ENCODE measurements at places on chromosomes 1 and 21.

DNA sequence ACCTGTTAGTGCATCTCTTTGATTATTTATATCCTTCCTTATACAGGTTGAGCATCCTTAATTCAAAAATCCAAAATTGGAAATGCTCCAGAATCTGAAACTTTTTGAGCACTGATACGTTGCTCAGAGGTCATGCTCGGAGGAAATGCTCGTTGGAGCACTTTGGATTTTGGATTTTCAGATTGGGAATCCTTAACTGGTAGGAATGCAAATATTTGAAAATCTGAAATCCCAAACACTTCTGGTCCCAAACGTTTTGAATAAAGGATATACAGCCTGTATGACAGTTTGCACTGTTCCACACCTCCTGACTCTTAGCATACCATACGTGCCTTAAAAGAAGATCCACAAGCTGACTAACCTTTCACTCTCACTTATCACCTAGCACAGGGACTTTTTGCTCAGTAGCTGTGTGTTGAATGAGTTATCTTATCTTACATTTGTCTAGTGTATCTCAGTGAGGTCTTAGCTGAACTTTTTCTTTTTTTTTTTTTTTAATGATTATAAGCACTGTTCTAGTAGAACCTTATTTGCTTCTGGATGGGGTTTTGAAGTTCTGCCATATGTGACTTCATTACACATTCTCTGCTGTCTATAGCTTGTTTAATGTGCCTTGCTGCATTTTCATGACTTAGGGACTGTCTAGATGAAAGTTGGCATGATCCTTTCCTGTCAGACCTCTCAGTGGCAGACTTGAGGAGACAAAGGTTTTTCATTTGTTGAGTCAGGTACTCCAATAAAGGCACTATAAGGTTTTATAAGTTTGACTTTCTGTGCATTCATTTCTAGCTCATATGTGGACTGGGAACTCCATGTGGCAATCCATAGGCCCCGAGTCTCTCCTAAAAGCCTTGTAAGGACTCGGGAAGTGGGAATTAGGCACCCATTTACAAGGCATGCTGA is 21.6 kb downstream of the PTGFRN start:
- no peak for DNase-seq

- DNase-seq: no peak
These were observed 14.2 kb upstream of the PLEKHA6 start for GRCh38 chr1:204373911-204374310.

- no peak for DNase-seq
These were observed 94.3 kb downstream of the PSMG1 start for GRCh38 chr21:39088831-39089380.

- no peak for DNase-seq
These were observed 71.7 kb upstream of the WDR26 start for GRCh38 chr1:224506141-224506814.

DNA sequence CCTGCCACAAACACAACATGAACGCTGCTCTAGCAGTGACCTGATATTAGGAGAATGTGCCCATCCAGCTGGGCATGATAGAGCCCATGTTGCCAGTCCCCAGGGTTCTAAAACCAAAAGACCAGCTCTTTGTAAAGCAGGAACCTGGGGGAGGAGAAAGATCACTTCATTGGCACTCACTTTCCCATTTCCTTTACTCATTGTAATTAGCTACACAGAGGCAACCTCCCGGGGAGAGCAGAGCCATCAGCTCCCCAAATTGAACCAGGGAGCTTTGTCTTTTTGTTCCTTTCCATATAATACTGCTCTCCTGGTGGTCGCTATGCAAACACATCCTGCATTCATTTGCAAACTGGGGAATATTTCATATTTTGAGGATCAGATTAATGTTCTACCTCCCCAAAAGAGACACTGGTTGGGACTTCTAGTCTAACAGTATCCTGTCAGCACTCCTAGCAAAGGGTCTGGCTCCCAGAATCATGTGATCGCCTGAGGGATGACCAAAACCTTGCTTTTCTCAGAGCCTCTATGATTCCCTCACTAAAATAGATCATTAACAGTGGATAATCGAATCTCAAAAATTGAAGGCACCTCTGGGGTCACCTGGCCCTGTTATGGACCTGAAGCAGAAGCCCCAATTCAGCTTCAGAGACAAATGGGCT is 76.7 kb upstream of the CD1D start:
- no peak for DNase-seq

GRCh38 chr1:185853739-185854138 is 119.5 kb downstream of the HMCN1 start:
- DNase-seq: no peak

DNA sequence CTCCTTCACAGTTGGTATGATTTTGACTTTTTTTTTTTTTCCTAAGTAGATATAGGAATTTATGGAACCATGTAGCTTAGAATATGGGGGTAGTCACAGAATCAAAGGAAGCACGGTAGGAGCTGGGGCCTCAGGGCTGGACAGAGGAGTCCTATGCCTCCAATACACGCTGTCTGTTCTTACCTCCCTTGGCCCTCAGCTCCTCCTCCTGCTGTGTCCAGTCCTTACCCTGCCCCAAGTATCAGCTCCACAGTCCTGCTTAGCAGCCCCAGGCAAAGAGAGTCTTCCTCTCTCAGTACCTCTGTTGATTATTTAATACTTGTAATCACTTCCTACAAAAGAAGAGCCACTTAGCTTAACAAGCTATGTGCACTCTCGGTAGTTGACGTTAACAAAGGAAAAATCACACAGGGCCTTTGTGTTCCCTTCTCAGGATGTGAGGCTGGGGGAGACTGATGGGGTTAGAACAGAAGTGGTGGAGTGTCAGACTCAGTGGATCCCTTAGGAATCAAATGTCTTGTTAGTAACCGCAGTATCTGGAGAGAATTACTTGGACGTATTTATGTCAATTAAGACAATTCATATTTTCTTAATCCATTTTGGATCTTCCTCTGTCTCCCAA is 292.3 kb downstream of the HHAT start:
- DNase-seq: no peak

- DNase-seq: peak; percentile 33
These were observed 670 bp downstream of the CLSTN1 start for GRCh38 chr1:9822897-9823692.

GRCh38 chr1:67018574-67018973 is 35.4 kb downstream of the SLC35D1 start:
- DNase-seq: no peak

GRCh38 chr1:6447818-6448748 is 17.9 kb downstream of the TNFRSF25 start:
- peak; percentile 98 for DNase-seq

- DNase-seq: no peak
These were observed 90.9 kb downstream of the SLC30A10 start for GRCh38 chr1:219837274-219837993.

DNA sequence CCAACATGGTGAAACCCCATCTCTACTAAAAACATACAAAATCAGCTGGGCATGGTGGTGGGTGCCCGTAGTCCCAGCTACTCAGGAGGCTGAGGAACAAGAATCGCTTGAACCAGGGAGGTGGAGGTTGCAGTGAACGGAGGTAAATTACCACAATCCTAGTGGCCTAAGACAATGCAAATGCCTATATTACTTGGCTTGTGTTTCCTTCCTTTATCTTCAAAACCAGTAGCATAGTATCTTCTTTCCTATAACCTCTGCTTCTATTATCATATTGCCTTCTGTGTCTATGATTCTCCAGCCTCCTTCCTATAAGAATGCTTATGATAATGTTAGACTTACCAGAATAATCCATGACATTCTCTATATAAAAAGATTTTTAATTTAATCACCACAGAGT is 156.2 kb upstream of the RGS18 start:
- no peak for DNase-seq

DNA sequence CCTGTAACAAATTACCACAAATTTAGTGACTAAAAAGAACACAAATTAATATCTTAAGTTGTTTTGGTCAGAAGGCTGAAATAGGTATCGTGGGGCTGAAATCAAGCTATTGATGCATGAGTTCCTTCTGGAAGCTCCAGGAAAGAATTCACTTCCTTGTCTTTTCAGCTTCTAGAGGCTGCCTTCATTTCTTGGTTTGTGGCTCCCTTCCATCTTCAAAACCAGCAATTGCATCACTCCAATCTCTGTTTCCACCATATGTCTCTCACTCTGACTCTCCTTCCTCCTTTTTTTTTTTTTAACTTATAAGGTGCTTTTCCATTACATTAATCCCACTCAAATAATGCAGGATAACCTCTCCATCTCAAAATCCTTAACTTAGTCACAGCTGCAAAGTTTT is 78.4 kb downstream of the OLFM3 start:
- DNase-seq: no peak

DNA sequence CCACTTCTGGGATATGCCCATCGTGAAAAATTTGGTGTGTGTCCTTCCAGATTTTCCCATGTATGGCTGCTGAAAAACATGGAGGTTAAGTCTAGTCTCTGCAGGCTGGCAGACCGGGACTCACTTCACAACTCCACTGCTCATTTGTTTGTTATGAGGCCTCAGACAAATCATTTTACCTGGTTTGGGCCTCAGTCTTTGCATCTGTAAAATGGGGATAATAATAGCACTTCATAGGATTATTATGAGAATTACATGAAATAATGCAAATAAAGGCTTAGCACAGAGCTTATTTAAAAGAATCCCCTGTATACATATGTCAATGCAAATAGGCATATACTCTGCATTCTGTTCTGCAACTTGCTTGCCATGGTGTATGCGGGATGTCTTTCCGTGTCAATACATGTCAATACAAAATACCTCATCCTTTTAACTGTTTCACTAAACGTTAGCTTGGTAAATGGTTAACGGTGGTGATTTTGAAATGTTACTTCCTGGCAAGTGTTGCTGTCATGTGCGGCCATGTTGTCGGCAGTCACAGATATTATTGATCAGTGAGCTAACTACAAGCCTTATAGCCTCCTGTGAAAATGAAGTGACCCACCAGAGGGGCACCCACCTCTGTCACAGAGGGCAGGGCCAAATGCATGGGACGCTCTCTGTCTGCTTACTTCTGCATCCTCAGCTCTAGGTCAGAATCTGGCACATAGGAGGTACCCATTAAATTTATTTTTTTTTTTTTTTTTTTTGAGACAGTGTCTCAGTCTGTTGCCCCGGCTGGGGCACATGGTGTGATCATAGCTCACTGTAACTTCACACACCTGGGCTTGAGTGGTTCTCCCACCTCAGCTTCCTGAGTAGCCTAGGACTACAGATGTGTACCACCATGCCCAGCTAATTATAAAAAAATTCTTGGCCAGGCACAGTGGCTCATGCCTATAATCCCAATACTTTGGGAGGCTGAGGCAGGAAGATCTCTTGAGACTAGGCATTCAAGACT is 4.3 kb downstream of the LCK start:
- no peak for DNase-seq

GRCh38 chr21:44919913-44920693 is 596 bp downstream of the ITGB2 start:
- no peak for DNase-seq

DNA sequence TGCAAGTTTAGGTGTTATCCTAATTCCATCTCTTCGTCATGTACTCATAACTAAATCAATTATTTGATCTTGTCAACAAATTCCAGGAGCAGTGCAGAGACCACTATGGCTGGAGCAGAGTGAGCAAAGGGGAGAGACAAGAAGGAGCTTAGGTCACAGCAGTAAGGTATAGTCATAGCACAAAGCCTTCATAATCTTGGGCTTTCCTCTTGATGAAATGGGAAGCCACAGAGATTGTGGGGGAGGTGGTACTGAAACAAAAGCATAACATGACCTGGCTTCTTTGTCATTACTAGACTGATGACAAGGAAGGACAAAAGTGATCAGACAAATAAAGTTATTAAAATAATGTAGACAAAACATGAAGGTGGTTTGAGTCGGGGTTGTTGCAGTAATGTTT is 60.1 kb upstream of the PTGS2 start:
- DNase-seq: no peak

DNA sequence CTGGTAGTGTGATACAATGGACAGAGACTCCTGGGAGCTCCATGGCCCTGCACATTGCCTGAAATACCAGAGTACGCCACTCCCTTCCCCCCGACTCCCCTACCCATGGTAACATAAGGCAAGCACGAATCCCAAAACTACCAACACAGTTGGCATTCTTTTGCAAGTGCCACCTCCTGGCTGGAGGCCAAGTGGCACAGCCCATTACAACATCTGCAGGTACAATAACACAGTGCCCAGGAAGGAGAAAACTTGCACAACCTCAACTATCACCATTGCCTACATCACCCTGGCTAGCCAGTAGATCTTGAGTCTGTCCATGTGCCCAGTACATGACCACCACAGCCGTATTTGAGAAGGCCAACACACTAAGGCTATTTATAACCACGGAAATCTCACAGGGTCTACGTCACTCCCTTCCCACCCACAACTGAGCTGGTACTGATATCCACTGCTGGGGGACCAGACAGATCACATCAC is 11.7 kb downstream of the ADAMTS1 start:
- no peak for DNase-seq

- no peak for DNase-seq
These were observed 23.2 kb downstream of the KANK4 start for GRCh38 chr1:62295921-62296491.

GRCh38 chr1:108563808-108564207 is 3.9 kb downstream of the EEIG2 start:
- DNase-seq: no peak

All from WTC11 (cell line).